Psoas muscle (tissue), 8 donors: ENCODE measurements at places on chromosomes 2 and 18. TPM values are rescaled to one million over a fixed set of nuclear protein-coding genes. Genes with fewer than 3 reads are reported as not detected.

- no peak overlapping the region for H3K4me3 ChIP-seq
- no peaks in the 10 kb centered on the region for H3K27me3 ChIP-seq
These were observed 549.6 kb downstream of the FBXO15 start for GRCh38 chr18:73597832-73598615.

The MTHFD2 gene
- total RNA-seq, result 54.0 TPM

The SERPINB4 gene
- not detected for total RNA-seq

- H3K4me3 ChIP-seq, result no peak overlapping the region
- no peak overlapping the region for H3K27ac ChIP-seq
- no peaks in the 10 kb centered on the region for H3K4me1 ChIP-seq
- no peak for DNase-seq
- H3K27me3 ChIP-seq, result peaks cover 4% of the 10 kb centered on the region
These were observed 114.7 kb downstream of the RTP5 start for GRCh38 chr2:241984271-241984655.

DNA sequence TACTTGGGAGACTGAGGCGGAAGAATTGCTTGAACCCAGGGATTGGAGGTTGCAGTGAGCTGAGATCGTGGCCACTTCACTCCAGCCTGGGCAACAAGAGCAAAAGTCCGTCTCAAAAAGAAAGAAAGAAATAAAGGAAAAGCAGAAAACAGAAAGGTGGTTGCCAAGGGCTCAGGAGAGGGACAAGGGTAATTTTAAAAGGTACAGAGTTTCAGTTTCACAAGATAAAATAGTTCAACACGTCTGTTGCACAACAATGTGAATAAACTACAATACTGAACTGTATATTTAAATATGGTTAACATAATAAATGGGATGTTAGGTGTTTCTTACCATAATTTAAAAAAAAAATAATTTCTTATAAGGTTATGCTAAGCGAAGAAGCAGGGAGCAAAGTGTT is 12.9 kb downstream of the RPS27A start:
- H3K36me3 ChIP-seq, result peaks cover 98% of the 10 kb centered on the region
- no peak overlapping the region for H3K27ac ChIP-seq
- no peaks in the 10 kb centered on the region for H3K4me1 ChIP-seq
- no peak overlapping the region for H3K4me3 ChIP-seq
- no peak for DNase-seq

The MYO3B gene
- 0.32 TPM for total RNA-seq
